ENCODE measurements at places on chromosomes 4 and X.
A peak's percentile ranks its signal among the peaks of the same experiment; 100 is the strongest.

GRCh38 chr4:86060341-86060740, 299.5 kb downstream of the MAPK10 start:
- no peak for DNase-seq

- DNase-seq = peak; percentile 51
These were observed 15.7 kb downstream of the ARMCX6 start for GRCh38 chrX:101602077-101602476.

DNA sequence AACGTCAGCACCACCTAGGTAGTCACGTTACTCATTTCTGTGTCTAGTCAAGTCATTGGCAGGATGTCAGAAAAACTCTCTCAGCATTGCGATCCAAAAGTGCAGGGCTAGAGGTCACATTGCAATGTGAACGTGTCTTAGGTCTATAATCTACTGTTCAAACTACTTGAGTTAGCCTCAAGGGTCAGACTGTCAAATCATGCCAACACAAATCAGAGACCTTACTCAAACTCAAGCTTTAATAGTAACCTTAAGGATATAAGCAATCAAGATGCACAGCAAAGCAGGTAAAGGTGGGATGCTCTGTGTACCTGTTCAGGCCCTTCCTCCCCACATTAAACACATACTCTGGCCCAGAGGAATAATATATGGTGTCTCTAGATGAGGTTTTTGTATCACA, 114.4 kb upstream of the NOCT start:
- DNase-seq = peak; percentile 27

GRCh38 chr4:185722029-185722316, 90.0 kb downstream of the SORBS2 start:
- DNase-seq = peak; percentile 93

GRCh38 chr4:95250544-95251137, 298.1 kb downstream of the UNC5C start:
- DNase-seq = no peak

DNA sequence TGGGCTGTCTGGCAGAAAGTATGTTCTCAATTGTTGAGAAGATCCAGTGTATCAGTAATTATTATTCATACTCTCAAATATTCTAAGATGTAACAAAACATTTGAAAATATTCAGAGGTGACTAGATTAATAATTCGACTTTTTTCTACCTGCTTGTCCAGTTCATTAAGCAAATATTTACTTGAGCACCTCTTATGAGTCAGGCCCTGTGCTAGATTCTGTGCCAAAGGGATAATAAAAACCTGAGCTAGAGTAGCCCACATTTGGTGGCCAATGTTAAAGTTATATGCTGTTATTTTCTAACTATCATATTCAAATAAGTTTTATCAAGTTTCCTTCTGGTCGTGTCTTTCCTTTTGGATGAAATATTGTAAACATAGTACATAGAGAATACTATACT, 58.5 kb downstream of the ARHGAP10 start:
- DNase-seq = no peak

Data from iris pigment epithelial cell (primary cell).